ENCODE measurements at places on chromosomes 11 and 22. TPM values are rescaled to one million over a fixed set of nuclear protein-coding genes. Genes with fewer than 3 reads are reported as not detected.

Gene CCDC89
- total RNA-seq: not detected

Gene PVALB
- total RNA-seq: not detected

Gene UFD1
- 88.7 TPM for total RNA-seq

Gene GDPD5
- total RNA-seq: 7.0 TPM
